ENCODE measurements at places on chromosomes 3 and 15.

GRCh38 chr3:99521551-99521950 lies 116.8 kb upstream of the COL8A1 start:
- no peak for DNase-seq

GRCh38 chr3:197003461-197004385 lies 25.9 kb downstream of the MELTF start:
- peak; percentile 48 for DNase-seq

DNA sequence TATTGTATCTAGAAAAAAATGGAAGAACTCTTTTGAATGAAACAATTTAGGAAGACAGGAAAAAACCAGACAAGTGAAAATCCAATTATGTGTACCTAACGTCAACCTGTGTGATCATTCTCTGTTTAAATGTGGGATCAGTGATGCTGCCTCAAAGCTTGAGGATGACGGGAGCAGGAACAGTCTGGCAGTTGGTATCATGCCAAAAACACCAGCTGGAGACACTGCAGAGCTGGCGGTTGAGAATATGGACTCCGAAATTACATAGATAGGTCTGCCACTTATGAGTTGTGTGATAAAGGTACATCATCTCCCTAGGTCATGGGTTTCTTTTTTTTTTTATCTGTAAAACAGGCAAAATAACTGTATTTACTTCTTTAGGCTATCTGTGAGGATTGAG lies 480.5 kb downstream of the CNTN4 start:
- no peak for DNase-seq

- DNase-seq: no peak
Measured at GRCh38 chr3:48934333-48934991, 15.8 kb downstream of the ARIH2 start.

GRCh38 chr15:40104865-40105516 lies 3.7 kb downstream of the BMF start:
- DNase-seq: peak; percentile 92

- DNase-seq: no peak
Measured at GRCh38 chr15:57129064-57129463, 210.6 kb downstream of the TCF12 start.

DNA sequence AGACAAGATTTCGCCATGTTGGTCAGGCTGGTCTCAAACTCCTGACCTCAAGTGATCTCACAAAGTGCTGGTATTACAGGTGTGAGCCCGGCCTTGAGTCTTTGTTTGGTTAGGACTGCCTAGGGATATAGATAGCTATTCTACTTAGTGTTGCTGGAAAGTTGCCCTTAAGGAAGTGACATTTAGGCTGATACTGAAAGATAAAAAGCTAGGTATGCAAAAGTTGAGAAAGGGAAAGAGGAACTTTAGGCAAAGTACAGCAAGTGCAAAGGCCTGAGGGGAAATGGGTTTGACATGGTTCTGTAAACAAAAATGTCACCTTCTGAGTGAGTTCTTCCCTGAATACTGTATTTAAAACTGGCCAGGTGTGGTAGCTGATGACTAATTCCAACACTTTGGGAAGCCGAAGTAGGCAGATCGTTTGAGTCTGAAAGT lies 111.5 kb downstream of the ZNF609 start:
- DNase-seq: no peak

DNA sequence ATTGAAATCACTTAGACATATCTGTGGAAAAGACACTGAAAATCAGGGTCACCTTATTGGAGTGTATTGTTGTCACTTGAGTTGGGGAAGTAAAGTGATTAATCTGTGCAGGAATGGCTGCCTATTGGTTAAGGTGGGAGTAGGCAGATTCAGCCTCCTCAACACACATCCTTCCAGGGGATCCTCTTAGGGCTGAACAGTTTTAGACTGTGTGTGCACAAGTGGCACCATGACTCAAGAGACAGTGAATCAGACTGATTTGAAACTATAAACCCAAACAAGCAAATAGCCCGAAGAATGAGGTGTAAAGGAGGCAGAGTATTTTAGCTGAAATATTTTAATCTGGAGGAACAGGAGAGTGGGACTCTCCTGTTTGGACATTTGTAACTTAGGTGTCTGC lies 4.9 kb downstream of the ABHD17C start:
- no peak for DNase-seq

DNA sequence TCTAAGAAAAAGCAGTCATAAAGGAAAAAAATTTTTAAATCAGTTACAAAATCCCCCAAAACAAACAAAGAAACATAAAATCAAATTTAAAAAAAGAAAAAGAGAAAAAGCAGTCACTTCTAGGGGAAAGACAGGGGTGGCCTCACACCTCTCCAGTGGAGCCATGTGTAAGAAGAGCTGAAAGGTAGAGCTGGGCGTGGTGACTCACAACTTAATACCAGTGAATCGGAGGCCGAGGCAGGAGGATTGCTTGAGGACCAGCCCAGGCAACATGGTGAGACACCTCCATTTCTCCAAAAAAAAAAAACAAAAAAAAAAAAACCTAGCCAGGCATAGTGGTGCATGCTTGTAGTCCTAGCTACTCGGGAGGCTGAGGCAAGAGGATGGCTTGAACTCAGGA lies 14.7 kb downstream of the MESD start:
- peak; percentile 34 for DNase-seq

GRCh38 chr3:179695672-179696313 lies 43.0 kb downstream of the USP13 start:
- no peak for DNase-seq

GRCh38 chr3:56914646-56915045 lies 112.9 kb upstream of the ARHGEF3 start:
- DNase-seq: no peak

- DNase-seq: no peak
Measured at GRCh38 chr3:106533788-106534160, 665.0 kb upstream of the CBLB start.

DNA sequence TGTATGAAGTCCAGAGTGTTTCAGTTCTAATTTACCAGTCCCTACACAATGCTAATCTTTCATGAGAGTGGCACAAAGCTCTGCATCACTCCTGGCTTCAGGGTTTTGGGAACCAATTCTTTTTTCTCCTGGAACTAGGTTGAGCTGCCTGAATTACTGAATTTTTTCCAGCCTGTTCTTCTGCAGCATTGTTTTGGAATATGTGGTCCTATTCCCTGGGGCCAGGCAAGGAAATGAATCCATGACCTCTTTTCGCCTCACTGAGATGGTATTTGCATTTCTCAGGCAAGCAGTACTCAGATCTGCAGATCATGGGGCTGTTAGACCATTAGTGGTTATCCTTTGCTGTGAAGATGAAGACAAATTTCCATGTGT lies 25.6 kb upstream of the GPR171 start:
- DNase-seq: no peak

DNA sequence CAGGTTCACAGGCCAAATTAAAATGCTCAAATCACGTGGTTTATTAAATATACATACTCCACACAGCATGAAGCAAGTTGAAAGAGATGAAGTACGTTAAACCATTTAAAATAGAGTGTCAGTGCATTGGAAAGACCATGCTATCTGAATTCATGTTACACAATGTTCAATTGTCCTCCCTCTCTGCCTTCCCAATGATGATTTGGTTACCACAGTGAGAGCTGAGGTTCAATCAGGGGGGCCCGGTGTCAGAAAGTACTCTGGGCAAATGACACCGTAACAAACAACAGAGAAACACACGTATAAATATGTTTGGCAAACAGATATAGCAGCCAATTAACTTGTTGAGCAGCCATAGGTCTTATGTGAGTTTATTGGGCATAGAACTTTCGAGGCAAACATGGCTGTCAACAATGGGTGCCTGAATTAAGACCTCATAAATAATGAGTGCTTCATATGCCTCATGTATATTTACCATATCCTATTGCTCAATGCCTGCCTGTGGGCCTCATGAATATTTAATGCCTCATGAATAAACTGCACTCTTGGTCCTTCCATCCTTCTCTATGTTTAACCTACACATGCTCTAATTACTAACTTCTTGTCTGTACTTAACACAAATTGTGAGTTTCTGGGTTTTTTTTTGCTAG lies 641.5 kb downstream of the PLOD2 start:
- DNase-seq: no peak

- no peak for DNase-seq
Measured at GRCh38 chr15:51782357-51782896, 31.0 kb downstream of the TMOD2 start.

DNA sequence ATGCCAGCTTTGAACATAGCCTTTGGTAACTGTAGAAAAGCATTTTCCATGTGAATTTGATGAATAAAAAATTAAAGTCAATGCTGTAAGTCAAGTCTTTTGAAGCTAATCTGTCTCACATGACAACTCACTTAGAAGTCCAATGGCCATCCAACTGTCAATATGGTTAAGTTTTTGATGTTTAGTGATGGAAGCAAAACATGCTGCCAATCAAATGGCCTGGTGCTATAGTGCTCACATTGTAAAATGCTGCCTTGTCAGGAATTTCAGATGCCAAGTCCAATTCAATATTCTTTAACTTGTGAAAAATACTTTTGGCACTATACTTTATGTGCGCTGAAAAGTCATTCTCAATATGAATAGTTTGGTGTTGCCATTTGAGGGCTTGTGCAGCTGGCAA lies 1361.8 kb upstream of the ALCAM start:
- DNase-seq: no peak

DNA sequence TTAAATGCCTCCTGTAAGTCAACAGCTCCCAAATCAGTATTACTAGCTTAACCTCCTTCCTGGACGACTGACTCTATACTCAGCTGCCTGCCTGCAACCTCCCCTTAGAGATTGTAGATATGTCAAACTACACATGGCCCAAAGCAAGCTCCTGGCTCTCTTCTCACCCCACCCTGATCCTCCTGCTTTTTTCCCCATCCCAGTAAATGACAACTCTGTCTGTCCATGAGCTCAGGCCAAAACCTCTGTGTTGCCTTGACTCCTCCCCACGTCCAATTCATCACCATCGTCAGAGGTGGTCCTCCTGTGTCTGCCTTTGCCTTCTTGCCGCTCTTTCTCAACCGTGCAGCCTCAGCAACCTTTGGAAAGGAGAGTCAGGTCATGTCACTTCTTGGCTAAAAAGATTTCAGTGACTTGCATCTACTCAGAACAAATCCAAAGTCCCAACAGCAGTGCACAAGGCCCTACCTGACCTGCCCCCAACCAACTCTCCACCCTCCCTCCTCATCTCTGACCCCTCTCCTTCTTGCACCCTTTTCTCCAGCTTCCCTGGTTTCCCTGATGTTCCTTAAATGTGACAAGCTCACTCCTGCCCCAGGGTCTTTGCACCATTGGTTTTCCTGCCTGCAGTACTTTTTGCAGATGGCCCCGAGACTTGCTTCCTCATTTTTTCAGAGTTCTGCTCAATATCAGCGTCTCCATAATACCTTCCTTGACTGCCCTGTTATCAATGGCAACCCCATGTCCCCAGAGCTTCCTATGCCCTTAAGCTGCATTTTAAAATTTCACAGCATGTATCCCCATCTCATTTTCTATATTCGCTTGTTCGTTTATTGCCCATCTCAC lies 52.8 kb downstream of the LSM3 start:
- no peak for DNase-seq

Data from stimulated activated CD8-positive, alpha-beta memory T cell treated with anti-CD3 and anti-CD28 coated beads, Interleukin-4, amount 100 ng/mL, for 48 hours (primary cell).